Suppressor macrophage (primary cell): ENCODE measurements at places on chromosomes 5 and 9.

DNA sequence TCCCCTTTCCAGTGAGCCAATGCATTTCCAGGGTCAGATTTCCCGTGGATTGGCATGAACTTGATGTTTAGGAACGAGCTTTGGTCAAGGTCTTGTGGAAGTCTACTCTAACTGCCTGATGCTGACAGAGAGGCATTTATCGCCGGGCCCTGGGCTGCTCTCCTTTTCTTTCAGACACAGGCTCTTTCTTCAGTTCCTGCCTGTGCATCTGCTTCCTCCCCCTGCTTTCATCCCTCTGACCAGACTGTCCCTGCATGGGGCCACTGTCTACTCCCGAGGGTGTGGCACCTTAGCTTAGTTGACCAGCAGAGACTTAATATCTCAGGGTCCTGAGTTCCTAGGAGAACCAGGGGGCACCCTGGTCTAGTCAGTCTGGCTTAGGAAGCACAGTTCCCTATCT lies 41.2 kb downstream of the RALGPS1 start:
- DNase-seq: no peak

GRCh38 chr9:16450578-16450977 lies 419.9 kb downstream of the BNC2 start:
- DNase-seq: no peak

- DNase-seq: peak; percentile 47
These were observed 20.8 kb upstream of the SEMA4D start for GRCh38 chr9:89518466-89519365.

GRCh38 chr5:82820961-82821845 lies 256.0 kb downstream of the TMEM167A start:
- DNase-seq: no peak

DNA sequence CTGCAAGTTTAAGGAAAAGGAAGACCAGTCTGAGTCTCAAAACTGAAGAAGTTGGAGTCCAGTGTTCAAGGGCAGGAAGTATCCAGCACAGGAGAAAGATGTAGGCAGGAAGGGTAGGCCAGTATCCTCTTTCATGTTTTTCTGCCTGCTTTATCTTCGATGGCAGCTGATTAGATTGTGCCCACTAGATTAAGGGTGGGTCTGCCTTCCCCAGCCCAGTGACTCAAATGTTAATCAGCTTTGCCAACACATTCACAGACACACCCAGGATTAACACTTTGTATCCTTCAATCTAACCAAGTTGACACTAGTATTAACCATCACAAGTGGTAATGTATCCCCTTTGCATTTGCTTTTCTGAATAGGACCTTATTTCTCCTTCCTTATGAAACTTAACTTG lies 535.9 kb upstream of the FTMT start:
- no peak for DNase-seq

GRCh38 chr5:94908889-94909480 lies 290.5 kb downstream of the SLF1 start:
- DNase-seq: peak; percentile 40

DNA sequence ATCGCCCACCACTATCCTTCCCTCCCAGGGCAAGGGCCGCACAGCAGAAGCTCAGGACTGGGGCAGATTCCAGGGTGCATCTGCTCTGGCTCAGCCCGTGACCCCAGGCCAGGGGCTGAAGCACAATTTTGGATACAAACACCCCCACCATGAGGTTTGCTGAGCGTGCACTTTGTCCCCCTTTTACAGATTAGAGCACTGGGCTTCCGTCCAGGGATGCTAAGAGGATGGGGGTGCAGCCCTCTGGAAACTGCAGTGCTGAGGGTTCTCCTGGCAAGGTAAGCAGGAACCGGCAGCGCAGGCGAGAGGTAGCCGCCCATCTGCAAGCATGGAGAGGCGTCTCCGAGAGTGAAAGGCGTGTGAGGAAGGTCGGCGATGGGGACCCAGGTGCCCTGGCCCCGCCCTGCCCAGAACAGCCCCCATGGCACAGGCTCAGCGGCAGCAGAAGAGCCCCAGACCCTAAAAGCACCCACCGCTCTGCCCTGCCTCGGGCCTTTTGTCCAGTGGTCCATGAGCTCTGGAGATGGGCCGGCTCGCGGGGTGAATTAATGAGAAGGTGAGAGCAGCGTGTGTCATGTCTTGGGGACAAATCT lies 54.5 kb upstream of the OLFM1 start:
- no peak for DNase-seq

DNA sequence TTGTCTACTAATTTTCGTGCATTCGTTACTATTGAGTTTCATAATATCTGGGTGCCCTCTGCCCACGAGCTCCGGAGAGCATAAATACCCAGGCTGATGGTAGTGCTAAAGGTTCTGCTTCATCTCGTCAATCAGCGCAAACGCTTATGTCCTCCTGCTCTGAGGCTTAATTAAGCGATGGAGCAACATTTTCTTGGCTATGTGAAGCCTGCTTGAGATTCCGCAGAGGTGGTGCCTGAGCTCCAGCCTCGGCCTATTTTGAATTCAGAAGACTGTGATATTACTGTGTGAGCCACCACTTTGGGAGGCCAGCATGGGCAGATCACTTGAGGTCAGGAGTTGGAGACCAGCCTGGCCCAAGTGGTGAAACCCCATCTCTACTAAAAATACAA lies 44.8 kb downstream of the ANXA2R start:
- peak; percentile 14 for DNase-seq

- no peak for DNase-seq
These were observed 296.1 kb downstream of the FBXL7 start for GRCh38 chr5:15796096-15796495.

DNA sequence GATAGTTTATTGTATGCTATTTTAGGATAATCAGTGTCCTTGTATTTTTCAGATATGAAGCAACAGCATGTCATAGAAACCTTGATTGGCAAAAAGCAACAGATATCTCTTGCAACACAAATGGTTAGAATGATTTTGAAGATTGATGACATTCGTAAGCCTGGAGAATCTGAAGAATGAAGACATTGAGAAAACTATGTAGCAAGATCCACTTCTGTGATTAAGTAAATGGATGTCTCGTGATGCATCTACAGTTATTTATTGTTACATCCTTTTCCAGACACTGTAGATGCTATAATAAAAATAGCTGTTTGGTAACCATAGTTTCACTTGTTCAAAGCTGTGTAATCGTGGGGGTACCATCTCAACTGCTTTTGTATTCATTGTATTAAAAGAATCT lies 14.5 kb downstream of the CCT5 start:
- peak; percentile 70 for DNase-seq

GRCh38 chr9:77731008-77731698 lies 83.0 kb upstream of the GNA14 start:
- DNase-seq: no peak

DNA sequence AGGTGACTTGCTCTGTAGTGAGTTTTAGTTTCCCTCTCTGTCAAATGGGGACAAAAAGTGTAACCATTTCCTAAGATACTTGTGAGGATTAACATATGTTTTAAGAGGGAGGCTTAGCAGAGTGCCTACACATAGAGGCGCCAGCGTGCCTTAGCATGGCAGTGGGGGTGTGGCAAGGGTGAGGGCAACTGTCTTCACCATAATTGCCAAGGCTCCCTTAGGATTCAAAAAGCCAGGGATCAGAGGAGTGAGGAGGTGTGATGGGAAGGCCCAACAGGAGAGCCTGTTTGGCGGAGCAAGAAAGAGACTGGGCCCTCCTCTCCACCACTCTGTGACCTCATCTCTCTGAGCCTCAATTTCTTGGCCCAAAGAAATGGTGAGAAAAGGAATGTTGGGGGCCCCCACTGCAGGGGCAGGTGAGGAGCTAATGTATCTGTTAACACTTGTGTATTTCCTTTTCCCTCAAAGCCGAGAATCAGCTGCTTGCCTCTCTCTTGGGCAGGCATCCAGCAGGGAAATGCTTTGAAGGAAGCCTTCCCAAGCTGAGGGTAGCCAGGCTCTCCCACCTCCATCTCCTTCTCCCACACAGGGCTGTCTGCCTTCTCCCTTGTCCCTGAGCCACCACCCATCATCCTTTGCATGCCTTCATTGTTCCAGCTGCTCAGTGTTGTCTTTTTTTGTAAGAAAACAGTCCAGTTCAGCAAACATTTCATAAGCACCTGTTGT lies 76.0 kb downstream of the DAB2IP start:
- no peak for DNase-seq

GRCh38 chr9:93007529-93008058 lies 50.9 kb upstream of the SUSD3 start:
- DNase-seq: no peak

DNA sequence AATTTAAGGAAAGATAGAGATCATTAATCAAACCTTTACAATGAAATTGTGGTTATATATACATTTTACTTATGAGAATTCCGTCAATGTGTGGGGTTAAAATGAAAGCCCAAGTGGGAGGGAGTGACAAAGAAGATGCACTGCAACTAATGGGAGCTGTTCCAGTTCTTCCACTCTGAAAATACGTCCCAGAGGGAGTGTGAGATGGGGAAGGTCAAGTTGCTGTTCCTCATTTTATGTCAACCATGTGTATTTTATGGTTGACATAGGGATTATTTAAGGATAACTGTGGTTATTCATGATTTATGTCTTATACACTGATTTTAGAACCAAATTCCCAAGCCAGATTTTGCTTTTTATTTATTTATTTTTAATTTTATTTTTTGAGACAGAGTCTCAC lies 14.2 kb upstream of the RGS3 start:
- DNase-seq: peak; percentile 32

DNA sequence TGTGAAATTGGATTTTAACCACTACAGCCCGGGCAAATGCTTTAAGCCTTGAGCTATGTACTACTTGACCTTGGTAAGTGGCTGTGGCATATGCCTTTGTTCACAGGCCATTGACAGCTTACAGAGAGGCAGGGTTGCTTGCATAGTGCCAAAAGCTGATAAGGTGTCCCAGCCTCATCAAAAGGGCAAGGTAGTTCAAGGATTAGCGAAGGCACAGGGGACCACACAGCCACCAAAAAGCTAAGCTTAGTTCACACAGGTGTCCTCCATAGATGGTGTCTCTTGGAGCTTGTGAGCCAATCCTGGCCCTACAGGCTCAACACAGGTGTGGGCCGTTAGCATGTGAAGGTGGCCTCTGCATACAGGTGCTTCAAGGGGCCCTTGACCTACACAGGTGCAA lies 86.8 kb downstream of the ZNF622 start:
- DNase-seq: no peak

- peak; percentile 36 for DNase-seq
These were observed 28.2 kb downstream of the MTAP start for GRCh38 chr9:21830589-21830988.

- no peak for DNase-seq
These were observed 181.1 kb upstream of the RAD23B start for GRCh38 chr9:107102011-107102410.
